ENCODE measurements at places on chromosomes 5 and 9. TPM values are rescaled to one million over a fixed set of nuclear protein-coding genes. Genes with fewer than 3 reads are reported as not detected.

Gene PCA3
- not detected for total RNA-seq

GRCh38 chr5:139263946-139264345 is 29.6 kb upstream of the MATR3 start:
- H3K27ac ChIP-seq = no peak overlapping the region
- no peaks in the 10 kb centered on the region for H3K27me3 ChIP-seq
- DNase-seq = no peak
- peaks cover 4% of the 10 kb centered on the region for H3K4me1 ChIP-seq
- H3K36me3 ChIP-seq = no peaks in the 10 kb centered on the region
- no peak overlapping the region for H3K4me3 ChIP-seq

GRCh38 chr9:121860744-121861143 is 209.3 kb downstream of the DAB2IP start:
- H3K4me1 ChIP-seq = peaks cover 10% of the 10 kb centered on the region
- DNase-seq = no peak
- no peaks in the 10 kb centered on the region for H3K27me3 ChIP-seq
- no peak overlapping the region for H3K4me3 ChIP-seq

DNA sequence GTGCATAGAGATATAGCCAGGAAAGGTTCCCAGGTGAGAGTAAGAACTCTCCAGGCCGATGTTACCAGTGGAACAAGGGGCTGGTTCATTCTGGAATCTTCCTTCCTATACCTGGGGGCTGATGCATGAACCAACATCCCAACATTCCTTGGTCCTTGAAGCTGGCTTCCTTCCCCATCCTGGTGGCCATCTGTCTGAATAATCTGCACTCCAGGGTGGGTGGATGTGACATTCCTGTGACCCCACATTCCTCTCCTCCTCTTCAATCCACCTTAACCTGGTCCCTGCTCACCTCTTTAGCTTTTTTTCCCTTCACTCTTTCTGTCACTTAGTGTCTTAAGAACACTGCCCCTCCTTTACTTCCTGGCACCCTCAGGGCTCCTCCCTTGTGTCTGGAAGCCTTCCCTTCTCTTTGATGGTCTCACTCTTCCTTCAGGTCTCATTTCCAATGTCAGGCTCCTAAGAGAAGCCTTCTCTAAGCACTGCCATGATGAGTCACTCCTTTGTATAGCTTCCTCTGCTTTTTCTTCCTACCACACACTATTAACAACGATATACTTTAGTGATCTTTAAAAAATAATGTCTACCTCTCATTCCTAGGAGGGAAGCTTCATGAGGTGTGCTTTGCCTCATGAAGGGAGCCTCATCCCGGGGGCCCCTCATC is 80.3 kb downstream of the BOD1 start:
- no peak overlapping the region for H3K4me3 ChIP-seq
- no peak overlapping the region for H3K27ac ChIP-seq
- no peaks in the 10 kb centered on the region for H3K36me3 ChIP-seq

GRCh38 chr9:124040935-124041816 is 29.6 kb downstream of the LHX2 start:
- H3K27me3 ChIP-seq = peaks cover 74% of the 10 kb centered on the region
- H3K27ac ChIP-seq = no peak overlapping the region
- peak overlapping the region; percentile 57 for H3K4me3 ChIP-seq
- H3K4me1 ChIP-seq = peaks cover 9% of the 10 kb centered on the region

- H3K36me3 ChIP-seq = peaks cover 7% of the 10 kb centered on the region
- H3K4me3 ChIP-seq = no peak overlapping the region
- DNase-seq = peak; percentile 33
- no peaks in the 10 kb centered on the region for H3K27me3 ChIP-seq
- H3K4me1 ChIP-seq = no peaks in the 10 kb centered on the region
Observed at GRCh38 chr9:2465921-2466460, 155.6 kb upstream of the VLDLR start.

DNA sequence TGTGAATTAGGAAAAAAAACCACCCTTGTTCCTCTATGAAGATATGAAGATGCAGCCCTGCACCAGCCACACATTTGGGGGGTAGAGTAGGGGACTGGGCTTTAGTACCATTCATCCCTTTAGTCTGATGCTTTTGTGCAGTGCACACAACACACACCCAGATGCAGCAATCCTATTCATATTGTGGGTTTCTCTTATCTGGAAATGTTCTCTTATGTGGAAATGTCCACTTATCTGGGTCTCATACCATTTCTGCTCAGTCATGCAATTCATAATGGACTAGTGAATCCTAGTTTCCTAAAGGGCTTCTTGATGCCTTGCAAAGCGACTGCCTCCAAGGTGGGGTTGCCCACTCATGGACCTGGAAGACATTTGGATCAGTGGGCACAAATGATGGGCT is 47.8 kb downstream of the C9orf152 start:
- no peak overlapping the region for H3K27ac ChIP-seq
- no peak overlapping the region for H3K4me3 ChIP-seq
- no peak for DNase-seq

DNA sequence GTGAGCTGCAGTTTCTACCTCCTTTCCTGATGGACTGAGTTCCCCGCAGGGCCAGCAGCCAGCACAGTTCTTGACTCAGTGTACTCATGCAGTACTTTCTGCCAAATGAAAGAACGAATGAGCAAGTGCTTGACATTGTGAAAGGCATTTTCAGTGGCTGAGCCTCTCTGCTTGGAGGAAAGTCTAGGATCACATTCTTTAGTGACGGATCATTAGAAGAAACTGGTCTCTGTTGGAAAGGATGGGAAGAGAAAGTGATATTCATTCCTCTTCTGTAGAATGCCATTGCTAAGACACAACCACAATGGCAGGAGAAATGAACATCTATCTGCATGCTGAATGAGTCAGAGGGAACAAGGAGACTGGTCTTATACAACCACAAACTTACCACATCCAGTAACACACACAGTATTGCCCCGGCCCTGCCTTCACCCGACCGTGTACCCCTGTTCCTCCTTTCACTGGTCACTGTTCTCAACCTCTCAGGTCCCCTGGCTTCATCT is 206.9 kb downstream of the CRB2 start:
- H3K27me3 ChIP-seq = no peaks in the 10 kb centered on the region
- no peak overlapping the region for H3K27ac ChIP-seq
- H3K36me3 ChIP-seq = no peaks in the 10 kb centered on the region
- no peak for DNase-seq
- no peak overlapping the region for H3K4me3 ChIP-seq
- peaks cover 7% of the 10 kb centered on the region for H3K4me1 ChIP-seq

Gene SLC34A1
- 0.31 TPM for total RNA-seq

DNA sequence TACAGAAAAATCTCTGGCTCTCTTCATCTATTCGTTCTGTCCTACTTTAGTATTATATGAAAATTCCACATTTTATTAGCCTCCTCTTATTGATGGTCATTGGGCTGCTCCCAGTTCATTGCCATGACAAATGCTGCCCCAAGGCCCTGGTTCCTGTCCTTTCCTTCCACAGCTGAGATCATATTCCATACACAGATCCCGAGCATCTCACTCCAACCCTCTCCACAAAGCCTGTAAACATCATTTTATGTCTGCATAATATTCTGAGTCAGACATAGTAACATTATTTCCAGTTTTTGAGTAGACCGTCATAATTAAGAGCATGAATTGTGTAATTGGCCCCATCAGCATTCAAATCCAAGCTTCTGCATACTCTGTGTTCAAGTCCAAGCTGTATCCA is 86.3 kb downstream of the MVB12B start:
- H3K4me1 ChIP-seq = peaks cover 11% of the 10 kb centered on the region
- no peaks in the 10 kb centered on the region for H3K27me3 ChIP-seq
- no peak overlapping the region for H3K4me3 ChIP-seq
- H3K27ac ChIP-seq = no peak overlapping the region
- no peaks in the 10 kb centered on the region for H3K36me3 ChIP-seq

DNA sequence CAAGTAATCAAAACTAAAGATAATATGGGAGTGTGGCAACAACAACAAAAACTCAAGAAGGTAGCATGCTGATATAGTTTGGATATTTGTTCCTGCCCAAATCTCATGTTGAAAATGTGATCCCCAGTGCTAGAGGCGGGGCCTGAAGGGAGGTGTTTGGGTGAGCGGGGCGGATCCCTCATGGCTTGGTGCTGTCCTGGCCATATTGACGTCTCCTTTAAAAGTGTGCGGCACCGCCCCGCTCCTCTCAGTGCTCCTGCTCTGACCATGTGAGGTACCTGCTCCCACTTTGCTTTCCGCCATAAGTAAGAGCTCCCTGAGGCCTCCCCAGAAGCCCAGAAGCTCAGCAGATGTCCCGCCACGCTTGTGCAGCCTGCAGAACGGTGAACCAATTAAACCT is 25.6 kb downstream of the MED27 start:
- no peaks in the 10 kb centered on the region for H3K36me3 ChIP-seq
- no peak overlapping the region for H3K4me3 ChIP-seq
- peaks cover 17% of the 10 kb centered on the region for H3K4me1 ChIP-seq
- no peaks in the 10 kb centered on the region for H3K27me3 ChIP-seq

GRCh38 chr5:1480217-1480616 is 35.0 kb upstream of the SLC6A3 start:
- no peak overlapping the region for H3K4me3 ChIP-seq
- H3K27ac ChIP-seq = 0 out of 2 replicates have a peak overlapping the region, but pooled peaks have one; percentile 59
- H3K27me3 ChIP-seq = no peaks in the 10 kb centered on the region
- H3K36me3 ChIP-seq = peaks cover 16% of the 10 kb centered on the region
- peak; percentile 48 for DNase-seq

Gene DCTN3
- total RNA-seq = 20.6 TPM
